Muscle of arm (tissue), 14 donors: ENCODE measurements at places on chromosomes 5 and 9. TPM values are rescaled to one million over a fixed set of nuclear protein-coding genes. Genes with fewer than 3 reads are reported as not detected.

The ACOT12 gene
- polyA plus RNA-seq = not detected

GRCh38 chr5:161093100-161093499 is 241.1 kb upstream of the ATP10B start:
- no peak for DNase-seq

The PCDHAC2 gene
- 1.0 TPM for polyA plus RNA-seq

DNA sequence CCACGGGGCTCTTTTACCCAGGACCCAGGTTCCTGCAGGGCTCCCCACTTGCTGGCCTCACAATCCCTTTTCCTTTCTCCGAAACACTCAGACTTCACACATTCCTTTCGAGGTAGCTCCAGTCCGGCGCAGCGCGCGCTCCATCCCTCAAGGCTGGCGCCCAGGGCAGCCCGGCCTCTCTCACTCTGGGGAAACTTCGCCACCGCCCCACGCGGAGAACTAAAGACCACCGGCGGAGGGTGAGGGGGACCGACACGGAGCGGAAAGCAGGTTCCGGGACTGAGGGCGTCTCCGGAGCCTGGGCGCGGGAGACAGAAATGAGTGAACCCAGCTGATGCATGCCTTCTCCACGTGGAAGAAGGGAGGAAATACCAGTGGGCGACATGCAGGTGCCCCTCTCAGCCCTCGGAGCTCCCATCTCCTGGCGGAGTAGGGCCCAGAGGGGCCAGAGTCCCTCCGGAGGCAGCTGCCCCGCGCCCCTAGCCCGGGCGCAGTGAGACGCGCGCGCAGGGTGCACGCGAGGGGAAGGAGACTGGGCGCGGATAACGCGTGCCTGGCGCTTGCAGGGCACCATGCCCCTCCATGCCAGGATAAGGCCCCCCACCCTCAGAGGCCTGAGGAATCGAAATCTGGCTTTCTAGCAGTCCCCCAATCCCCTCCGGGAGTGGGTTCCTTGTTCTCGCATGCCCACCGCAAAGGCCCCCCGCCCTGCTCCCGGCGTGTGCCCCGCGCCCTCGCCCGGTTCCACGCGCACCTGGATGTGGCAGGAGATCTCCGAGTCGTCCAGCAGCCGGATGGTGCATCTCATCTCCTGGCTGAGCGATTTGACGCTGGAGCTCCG is 650 bp downstream of the FRMD3 start:
- DNase-seq = no peak

DNA sequence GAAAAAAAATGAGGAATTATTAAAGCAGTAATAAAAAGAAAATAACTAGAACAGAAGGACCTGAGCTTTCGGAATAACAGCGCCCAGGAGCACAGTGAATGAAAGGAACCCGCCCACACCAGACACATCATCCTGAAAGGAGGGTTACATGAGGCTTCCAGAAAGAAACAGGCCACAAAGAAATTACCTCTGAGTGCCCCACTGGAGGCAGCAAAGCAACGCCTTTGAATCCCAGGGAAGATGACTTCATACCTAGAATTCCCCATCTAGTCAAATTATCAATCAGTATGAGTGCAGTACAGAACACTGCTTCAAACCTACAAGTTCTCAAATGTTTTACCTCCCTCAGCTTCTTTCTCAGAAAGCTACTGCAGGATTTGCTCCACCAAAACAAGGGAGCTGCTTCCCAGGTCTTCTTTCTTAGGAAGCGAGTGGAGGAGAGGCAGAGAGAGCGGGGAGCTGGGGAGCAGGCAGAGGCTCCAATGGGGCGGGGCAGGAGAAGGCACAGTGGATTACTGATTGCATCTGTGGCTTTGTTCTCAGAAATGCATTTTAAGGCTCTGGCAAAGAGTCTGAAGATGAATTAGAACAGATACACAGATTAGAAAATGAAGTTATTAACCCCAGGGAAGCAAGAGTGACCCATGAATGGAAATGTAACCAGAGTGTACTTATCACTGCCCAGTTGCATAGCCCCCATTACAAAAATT is 87.1 kb downstream of the SEMA4D start:
- no peak for DNase-seq
